ENCODE measurements at places on chromosomes 2 and 18. TPM values are rescaled to one million over a fixed set of nuclear protein-coding genes. Genes with fewer than 3 reads are reported as not detected.

DNA sequence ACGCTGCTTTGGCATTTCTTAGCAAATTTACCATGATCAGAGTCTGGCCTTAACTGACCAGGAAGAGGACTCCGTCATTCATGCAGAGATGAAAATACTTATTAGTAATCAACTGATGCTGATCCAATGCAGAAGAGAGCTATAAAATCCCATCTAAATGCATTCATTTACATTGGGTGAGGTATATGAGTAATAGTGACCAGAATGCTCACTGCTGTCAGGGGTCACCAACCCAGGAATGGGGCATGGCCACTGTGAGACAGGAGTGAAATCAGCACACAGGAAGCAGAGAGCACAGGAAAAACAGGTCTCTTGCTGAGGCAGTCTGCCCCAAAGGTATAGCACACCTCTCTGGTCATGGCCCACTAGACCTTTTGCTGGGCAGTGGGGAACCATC lies 68.1 kb upstream of the TMEM247 start:
- DNase-seq, result no peak

- DNase-seq, result no peak
Observed at GRCh38 chr2:113831161-113831560, 58.7 kb upstream of the ACTR3 start.

Gene ADD2
- 8.6 TPM for total RNA-seq

DNA sequence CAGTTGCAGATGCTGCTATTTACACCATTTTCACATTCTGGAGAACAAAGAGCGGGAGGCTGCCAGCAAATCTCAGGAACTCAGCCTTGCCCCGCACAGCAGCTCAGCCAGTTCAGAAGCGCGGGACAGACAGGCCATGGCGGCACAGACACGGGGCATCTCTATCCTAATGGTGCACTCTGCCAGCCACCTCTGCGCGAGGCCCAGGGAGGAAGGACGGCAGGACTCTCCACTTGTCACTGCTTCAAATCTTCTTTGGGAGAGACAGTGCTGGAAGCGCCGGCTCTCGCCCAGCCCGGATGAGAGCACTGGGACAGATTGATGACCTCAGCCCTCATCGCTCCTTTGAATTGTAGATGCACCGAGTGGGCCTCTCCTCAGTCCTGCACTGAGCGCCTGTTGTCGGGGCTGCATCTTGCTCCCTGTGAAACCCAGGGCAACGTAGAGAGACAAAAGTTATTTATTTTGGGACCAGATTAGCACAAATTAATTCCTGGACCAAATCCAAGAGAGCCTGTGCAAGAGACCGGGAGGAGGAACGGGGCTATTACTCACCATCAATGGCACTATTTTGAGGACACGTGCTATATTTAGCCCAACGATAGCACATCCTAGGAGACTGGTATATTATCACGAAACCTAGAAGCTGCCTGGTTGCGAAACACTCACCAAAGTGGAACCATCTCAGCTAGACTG lies 211.4 kb upstream of the SMIM21 start:
- DNase-seq, result peak; percentile 90

Gene CHRND
- not detected for total RNA-seq

Gene GNLY
- total RNA-seq, result 2.9 TPM

Gene MBOAT2
- 19.4 TPM for total RNA-seq

DNA sequence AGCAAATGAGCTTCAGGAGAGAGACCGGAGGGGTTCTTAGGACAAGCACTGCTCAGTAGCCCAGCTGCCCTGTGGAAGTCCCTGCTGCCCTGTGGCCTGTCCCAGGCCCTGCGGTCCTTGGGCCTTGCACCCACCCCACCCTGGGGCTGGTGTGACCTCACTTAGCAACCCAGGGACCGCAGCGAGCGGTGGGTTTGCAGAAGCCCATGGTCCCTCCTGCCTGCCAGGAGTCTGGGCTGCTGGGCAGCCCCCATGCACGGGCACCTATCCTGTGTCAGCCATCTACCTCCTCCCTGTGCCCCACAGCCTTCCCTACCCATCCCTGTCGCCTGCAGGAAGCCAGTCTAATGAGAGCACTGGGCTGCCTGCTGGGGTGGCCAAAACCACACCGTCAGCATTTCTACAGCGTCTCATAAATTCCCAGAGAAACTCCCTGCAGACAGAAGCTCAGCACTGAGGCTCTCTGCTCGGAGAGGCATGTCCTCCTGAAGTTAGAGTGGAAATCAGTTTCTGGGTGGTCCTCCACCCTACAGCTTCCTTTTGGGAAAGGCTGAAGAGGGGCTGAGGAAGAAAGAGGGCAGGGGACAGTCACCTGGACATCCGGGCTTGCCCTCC lies 231.1 kb upstream of the HS6ST1 start:
- DNase-seq, result no peak

GRCh38 chr18:11665587-11665986 lies 23.5 kb upstream of the GNAL start:
- DNase-seq, result peak; percentile 89

GRCh38 chr18:56473400-56474024 lies 164.9 kb downstream of the TXNL1 start:
- DNase-seq, result no peak

DNA sequence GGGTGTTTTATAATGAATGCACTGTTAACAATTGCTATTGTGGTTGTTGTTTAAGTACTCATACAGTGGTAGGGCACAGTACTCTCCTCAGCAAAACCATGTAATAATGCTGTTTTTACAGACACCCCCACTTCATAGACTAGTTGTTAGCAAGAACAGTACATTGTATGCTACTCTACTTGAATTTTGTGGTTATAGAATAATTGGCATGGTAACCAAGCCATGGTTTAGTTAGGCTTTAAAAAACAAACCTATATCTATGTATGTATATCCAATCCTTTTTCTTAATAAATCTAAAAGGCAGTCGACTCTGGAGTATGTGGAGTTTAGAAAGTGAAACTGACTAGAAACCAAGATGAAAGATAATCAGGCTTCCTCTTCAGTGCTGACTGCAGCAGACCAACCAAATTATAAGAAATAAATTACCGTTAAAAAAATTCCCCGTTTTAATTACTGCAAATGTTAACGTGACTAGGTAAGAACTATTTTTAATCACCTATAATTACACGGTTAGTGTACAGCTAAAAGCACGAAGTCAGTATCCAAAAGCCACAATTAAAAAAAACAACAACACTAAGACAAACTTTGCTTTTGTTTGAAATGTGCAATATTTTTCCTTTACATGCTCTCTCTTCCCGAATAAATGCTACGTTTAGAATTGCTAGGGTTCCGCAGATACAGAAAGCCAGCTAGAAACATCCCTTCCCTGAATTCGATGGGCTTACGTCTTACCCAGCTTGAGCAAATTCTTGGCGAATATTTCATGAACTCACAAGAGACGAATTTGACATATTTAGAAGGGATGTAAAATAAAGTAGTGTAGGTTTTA lies 113.3 kb upstream of the SERTAD2 start:
- DNase-seq, result no peak

GRCh38 chr2:160097326-160097725 lies 34.9 kb upstream of the PLA2R1 start:
- DNase-seq, result no peak

Gene TEKT4
- 0.19 TPM for total RNA-seq

Gene REG1B
- total RNA-seq, result not detected

Gene HRH4
- not detected for total RNA-seq

DNA sequence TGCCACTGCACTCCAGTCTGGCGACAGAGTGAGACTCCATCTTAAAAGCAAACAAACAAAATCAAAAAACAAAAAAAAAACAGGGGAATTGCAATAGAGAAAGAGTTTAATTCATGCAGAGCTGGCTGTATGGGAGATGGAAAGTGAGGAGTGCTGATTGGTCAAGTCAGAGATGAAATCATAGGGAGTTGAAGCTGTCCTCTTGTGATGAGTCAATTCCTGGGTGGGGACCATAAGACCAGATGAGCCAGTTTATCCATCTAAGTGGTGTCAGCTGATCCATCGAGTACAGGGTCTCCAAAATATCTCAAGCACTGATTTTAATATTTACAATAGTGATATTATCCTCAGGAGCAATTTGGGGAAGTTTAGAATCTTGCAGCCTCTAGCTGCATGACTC lies 45.3 kb downstream of the FRZB start:
- DNase-seq, result no peak

- DNase-seq, result no peak
Observed at GRCh38 chr2:14137643-14138042, 494.9 kb upstream of the LRATD1 start.

GRCh38 chr2:100145893-100146656 lies 3.7 kb upstream of the AFF3 start:
- peak; percentile 80 for DNase-seq

DNA sequence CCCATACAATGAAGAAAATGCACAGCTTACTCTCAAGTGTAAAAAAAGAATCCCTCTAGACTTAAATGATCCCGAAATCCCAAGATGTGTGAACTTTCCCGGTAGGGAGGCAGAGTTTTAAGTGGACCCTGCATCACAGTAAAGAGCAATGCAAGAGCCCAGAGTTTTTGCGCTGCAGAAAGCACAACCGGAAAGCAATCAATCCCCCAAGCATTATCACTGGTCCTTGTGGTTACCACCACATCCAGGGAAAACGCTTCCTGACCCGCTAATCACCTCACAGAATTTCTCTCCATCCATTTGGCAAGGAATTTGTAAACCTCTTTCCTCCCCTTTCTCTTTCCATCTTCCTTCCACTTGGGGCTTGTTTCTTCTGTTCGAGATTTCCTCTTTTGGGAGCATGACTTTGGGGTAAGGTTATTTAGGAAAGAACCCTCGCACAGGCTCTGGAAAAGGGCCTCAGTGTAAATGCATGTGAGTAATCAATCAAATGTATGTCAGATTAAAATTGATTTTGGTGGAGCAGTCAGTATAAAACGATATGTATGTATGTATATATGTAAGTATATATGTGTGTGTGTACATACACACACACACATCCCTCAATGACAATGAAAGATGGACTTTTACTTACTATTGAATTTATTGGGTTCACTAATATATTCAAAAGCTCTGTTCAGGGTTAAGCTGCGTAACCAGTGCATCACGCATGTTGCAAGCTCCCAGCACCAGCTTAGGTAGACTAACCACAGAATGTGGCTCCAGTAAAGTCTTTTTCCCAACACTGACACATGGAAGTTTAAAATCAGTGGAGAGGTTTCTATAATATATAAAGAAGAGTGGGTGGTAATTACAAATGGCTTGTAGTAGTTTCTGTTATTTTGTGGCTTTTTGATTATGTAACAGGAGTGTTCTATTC lies 1.6 kb downstream of the PLCL1 start:
- no peak for DNase-seq

DNA sequence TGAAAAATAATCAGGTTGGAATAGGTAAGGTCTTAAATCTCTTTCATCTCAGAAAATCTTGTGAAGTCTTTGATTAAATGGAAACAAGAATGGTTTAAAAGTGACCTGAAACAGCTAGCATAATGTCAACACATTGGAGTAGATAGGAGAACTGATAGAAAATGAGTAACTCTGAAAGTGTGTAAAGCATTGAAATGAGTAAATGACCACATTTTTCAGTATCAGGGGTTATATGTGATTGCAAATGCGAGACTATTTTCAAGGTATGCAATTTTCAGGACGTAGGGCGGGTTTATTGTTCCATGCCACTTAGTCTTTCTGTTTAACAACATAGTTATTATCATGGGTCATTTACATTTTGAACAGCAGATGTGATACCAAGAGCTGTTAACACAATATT lies 1383.2 kb downstream of the LRP1B start:
- no peak for DNase-seq

Gene TMEM237
- total RNA-seq, result 15.7 TPM

Gene ANKRD62
- not detected for total RNA-seq

GRCh38 chr2:16038621-16039020 lies 98.3 kb downstream of the MYCN start:
- no peak for DNase-seq

Gene IMMT
- 68.1 TPM for total RNA-seq

DNA sequence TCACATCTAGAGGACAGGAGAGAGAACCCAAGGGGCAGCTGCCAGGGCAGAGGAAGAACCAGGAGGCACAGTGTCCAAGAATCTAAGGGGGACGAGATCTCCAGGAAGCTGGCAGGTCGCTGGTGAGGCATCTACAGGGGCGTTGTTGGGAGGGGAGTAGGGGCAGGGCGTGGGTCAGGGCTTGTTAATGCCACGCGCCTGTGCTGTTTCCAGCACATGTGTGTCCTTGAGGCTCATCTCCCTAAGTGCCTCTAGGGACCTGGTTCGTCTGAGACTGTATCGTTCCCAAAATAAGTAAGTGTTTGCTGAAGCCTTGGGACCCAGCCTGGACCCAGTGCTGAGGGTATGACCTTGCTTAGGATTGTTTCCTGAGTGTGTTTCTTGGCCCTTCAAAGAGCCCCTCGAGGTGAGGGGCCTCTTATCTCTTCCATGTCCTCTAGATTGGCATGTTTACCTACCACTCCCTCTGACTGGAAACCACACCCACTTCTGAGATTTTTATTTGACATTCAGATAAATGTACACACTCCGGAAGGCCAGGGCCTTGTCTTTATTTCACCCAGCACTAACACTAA lies 22.2 kb downstream of the HK2 start:
- no peak for DNase-seq

DNA sequence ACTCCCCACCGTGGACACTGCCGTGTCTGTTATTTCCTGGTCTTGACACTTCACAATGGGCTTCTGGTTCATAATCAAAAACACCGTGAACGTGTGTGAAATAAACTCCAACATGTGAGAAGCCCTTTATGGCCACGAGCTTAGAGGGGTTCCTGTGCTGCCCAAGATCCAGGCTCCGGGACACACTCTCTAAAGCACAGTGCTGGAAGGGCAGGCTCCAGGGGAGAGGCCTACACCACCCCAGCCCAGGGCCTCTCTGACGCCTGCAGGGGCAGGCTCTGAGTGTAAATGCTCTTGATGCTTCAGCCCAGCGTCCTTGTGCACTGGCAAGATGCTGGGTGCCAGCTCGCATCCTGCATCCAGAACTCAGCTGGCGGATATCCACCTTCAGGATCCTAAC lies 13.7 kb downstream of the CHST10 start:
- DNase-seq, result no peak

- no peak for DNase-seq
Observed at GRCh38 chr18:79241755-79242154, 154.0 kb upstream of the NFATC1 start.

DNA sequence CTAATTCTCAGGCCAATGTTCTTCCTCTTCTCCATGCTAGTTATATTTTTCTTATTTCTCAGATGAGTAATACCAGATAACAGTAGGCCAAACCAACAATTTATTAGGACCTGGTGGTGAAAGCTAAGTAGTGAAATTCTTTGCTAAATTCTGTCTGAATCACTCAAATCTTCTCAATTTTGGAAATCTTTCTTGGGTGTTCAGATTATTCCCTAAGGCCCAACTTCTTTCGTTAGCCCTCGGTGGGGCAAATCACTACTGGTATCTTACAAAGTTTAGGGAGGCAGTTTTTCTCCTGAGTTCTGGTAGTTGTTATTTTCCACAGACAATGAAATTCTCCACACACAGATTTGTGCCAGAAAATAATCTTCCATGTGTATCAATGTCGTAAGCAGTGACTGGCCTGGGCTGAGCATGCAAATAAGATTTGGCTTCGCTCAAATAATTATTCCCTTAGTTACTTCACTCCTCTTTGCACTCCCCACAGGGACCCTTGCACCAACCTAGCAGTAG lies 443.5 kb upstream of the SLC14A2 start:
- DNase-seq, result no peak

Gene B3GNT7
- 4.0 TPM for total RNA-seq
